ENCODE measurements at places on chromosomes 7 and 10.

DNA sequence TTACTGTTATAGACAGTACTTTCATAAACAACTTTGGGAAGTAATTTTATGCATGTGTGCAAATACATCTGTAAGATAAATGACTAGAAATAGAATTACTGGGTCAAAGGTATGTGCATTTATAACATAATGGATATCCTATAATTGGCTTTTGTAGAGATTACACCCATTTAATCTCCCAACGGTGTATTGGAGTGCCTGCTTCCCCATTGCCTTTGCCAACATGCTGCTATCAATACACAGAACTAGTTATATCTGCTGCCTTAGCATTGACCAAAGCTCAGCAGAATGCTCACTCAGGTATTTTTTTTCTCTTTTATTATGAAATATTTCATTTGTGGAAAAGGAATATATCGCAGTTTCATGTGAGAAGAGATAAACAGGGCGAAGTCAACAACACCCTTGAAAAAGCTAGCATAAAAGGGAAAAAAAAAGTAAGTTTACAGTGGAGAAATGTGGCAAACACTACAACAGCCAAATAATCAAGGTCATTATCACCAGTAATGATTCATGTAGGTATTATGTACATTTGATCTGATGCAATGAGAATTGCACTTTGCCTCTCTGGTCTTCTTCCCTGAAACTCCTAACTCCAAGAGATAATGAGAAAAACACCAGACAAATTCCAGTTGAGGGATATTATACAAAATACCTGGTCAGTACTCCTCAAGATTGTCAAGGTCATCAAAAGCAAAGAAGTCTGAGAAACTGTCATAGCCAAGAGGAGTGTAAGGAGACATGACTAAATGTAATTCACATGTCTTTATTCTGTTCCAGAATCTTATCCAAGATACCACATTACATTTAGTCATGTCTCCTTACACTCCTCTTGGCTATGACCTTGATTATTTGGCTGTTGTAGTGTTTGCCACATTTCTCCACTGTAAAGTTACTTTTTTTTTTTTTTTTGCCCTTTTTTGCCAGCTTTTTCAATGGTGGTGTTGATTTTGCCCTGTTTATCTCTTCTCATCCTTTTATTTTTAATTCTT, 36.8 kb downstream of the MARCHF5 start:
- DNase-seq: no peak

DNA sequence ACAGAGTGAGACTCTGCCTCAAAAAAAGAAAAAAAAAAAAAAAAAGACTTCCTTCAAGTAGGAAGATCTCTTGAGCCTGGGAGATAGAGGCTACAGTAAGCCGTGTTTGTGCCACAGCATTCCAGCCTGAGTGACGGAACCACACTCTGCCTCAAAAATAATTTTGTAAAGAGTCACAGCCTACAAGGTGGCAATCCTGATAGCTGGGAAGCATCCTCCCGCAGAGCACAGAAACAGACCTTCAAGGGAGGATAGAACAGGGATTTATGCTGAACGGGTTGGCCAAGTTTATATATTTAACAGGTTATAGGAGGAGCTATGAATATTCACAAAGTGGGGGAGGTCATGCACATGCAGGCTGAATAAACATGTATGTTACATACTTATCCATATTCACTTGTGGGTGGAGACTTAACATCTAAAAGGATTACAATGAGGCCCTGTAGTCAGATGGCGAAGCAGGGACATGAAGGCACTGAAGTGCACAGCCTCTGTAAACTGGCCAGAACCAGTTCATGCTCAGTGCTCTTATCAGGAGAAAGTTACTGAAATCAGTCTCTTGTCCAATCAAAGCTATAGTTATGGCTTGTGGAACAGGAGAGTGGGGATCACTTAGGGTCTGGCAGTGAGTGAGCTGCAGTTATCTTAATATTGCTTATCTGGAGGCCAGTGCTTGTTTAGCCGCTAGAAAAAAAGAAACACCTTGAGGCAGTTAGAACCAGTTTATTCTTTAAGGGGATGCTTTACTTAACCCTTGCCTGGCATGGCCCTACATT, 6.8 kb downstream of the LMBR1 start:
- no peak for DNase-seq

DNA sequence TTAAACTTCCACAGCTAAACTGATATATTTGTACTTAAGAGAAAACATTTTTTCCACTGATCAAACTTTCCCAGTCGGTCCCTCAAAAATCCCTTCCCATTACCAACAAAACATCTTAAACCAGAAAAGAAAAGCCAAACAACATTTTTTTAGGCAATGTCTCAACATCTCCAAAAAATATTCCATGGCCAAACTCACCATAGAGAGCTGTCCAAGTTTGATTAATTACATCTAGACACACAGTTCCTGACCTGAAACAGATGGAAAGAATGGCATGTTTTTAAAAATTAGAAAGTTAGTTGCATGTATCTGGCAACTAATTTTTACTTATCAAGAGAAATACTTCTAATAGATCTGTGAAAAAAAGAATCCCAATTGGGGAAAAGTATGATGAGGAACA, 95.4 kb downstream of the UBE2H start:
- no peak for DNase-seq

- DNase-seq: no peak
Measured at GRCh38 chr10:78863140-78863905, 205.4 kb upstream of the ZMIZ1 start.

Data from NCI-H1417 (cell line).